A549 (cell line): ENCODE measurements at places on chromosomes 4 and X. TPM values are rescaled to one million over a fixed set of nuclear protein-coding genes. Genes with fewer than 3 reads are reported as not detected.

ADRA2C gene
- 4.0 to 4.8 TPM (median 4.1 TPM) in 3 replicates for polyA plus RNA-seq

RTL5 gene
- 2.9 to 3.3 TPM (median 3.2 TPM) in 3 replicates for polyA plus RNA-seq

UGT2B11 gene
- 0.09 to 0.16 TPM (median 0.14 TPM) in 3 replicates for polyA plus RNA-seq

GRCh38 chr4:40264995-40265909 is 68.4 kb downstream of the RHOH start:
- DNase-seq: no peak

- DNase-seq: no peak
These were observed 43.1 kb downstream of the SOWAHB start for GRCh38 chr4:76854858-76855257.
